ENCODE measurements at places on chromosomes 5 and 9.

DNA sequence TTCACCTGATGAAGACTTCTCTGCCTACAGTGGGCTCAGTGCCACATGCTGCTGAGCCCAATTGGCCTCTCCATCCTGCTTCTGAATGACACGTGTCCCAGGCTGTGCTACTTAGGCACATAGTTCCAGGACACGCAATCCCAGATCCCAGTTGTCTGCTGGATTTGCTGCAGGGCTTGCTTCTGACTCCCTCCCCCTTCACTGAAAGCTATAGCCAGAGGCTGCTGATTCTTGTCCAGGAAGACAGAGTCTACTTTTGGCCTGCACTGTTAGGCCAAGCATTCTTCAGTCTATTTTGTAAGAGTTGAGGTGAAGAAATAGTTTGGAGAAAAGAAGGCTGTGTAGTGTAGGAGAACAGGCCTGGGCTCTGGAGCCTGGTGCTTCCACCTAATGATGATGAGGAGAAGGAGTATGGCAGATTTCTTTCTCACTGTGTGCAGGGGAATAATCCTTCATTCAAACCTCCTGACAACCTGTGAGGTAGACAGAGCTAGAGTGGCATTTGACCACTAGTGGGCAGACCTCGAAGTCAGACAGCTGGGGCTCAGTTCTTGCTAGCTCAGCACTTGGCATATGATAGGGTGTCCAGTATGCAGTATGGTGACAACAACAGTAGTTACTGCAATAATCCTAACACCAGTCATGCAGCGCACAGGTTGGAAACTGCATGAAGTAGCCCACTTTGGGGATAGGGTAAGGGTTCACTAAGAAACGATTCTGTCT lies 19.5 kb upstream of the ASPN start:
- DNase-seq, result peak; percentile 41

- no peak for DNase-seq
These were observed 27.3 kb upstream of the TTC23L start for GRCh38 chr5:34811706-34812105.

DNA sequence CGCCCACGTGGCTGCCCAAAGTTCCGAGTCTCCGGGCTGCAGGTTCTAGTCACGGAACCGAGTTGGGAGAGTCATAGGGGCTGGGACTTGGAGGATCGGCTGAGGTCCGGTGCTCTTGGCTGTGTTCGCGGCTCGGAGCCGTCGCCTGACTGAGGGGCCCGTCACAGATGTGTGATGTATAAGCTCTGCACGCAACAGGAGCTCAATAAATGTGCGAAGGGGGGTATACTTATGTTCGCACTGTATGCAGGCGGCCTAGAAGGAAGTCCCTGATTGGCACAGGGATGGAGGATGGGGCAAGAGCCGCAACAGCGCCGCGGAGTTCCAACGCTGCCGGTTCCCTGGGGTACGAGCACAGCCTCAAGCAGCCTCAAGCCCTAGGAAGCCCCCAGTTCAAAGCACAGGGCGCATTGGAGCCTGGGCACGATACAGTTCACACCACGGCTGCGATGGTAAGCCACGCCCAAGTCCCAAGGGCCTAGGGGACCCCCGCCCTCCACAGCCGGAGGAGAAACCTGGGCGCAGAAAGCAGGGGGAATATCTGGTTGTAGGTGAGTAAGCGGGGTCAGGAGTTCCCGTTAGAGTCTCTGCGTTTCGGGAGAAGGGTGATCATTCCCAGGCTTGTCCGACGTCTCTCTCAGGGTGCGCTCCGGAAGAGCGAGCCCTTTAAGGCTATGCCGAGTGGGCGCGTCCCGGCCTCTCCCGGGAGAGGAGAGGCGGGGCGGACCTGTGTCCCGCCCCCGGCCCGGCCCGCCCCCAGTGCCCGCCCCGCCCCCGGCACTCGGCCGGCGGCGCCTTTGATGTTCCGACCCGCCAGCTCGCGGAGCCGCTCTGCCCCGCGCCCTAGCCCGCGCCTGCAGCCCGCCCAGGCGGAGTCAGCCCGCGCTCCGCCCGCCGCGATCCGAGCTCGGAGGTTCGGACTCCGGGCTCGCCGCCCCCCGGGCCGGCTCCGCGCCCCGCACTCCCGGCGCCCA lies at the start of gene TCF7:
TSS of gene TCF7 (plus strand) at position 780 of the 974 bp plus-strand sequence. CDS start 226 bp downstream, outside the sequence.
- DNase-seq, result peak; percentile 55

- DNase-seq, result no peak
These were observed 11.8 kb downstream of the TCERG1 start for GRCh38 chr5:146458894-146459293.

DNA sequence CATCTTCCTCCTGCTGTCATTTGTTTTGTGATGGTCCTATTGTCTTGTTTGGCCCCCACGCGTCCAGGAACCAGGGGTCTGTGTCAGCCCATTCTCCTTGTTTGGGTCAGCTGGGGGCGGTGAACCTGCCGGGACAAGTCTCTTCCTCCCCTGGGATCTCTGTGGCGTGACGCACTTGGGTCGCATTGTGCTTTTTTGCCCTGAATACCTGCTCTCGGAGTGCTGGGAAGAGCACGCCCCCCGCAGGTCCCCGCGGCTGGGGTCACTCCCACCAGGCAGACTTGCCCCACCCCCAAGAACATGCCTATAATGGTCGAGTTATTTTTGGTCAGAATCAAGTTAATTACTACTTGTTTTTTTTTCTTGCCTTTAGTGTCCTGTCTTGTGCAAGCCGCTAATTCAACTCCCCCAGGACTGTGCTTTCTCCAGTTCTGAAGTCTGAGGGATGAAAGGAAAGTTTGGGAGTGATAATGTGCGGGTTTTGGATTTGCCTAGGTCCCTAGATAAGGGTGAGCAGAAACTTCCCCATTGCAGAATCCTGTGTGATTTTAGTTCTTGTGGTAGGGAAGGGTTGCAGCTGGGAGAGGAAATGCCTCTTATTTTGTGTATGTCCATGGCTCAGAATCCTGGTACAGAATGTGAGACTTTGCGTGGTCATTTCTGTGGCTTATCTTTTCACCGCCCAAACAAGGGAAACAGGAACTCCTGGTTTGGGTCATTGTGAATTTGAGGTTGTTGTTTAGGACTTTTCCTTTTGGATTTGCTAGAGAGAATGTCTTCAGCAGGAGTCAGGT lies 789 bp downstream of the ACER2 start:
- no peak for DNase-seq

- DNase-seq, result no peak
These were observed 460.7 kb upstream of the MEF2C start for GRCh38 chr5:89343666-89344065.

- no peak for DNase-seq
These were observed 92.1 kb downstream of the ZNF354C start for GRCh38 chr5:179152144-179152895.

DNA sequence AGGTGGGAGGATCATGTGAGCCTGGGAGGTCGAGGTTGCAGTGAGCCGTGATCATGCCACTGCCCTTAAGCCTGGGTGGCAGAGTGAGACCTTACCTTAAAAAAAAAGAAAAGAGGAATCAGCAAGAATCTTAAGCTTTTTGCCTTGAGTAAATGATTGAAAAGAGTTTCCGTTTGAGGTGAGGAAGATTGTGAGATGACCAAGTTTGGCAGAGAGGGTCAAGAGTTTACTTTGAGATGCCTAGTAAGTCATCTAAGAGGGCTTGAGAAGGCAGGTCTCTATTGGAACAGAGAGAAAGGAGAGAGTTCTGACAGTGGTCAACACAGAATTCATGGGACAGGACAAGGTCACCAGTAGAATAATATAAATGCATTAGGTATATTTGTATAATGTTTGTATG lies 572.1 kb downstream of the TLE4 start:
- no peak for DNase-seq

DNA sequence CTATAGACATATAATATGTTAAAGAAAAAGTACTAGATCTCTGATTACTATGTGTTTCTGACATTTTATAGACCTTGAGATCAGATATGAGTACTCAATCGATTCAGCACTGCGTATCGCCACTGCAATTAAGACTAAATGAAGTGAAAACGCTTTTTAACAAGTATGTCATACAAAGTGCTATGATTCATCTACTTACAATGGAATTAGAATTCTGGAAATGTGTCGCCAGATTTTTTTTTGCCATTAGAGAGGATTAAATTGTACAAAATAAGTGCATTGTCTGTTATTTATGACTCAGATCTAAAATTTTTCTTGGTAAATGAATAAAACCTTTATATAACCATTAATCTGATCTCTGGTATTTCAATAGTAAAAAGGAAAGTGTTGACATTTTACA lies 20.0 kb upstream of the AGGF1 start:
- no peak for DNase-seq

- DNase-seq, result no peak
These were observed 687.8 kb downstream of the SLCO4C1 start for GRCh38 chr5:101608322-101608721.

GRCh38 chr9:109336409-109336808 lies 15.6 kb upstream of the EPB41L4B start:
- no peak for DNase-seq

All from Kasumi-1 (cell line).